ENCODE measurements at places on chromosomes 7 and 10.

DNA sequence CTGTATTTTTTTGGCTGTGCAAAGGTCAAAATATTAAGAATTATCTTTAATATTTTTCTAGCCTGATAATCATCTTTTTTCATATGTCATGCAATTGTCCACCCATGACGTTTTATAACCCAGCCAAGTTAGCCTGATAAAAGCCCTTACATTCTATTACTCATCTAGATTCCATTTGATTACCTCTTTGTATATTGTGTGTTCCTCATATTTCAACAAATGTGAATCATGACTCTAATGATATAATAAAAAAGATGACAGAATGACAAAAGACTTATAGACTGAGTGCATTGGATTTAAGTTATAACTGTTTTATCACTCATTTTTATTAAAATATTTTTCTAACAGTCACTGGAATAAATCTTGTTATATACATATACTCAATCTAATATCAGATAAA, 1560.0 kb upstream of the LRRTM3 start:
- no peak for DNase-seq

DNA sequence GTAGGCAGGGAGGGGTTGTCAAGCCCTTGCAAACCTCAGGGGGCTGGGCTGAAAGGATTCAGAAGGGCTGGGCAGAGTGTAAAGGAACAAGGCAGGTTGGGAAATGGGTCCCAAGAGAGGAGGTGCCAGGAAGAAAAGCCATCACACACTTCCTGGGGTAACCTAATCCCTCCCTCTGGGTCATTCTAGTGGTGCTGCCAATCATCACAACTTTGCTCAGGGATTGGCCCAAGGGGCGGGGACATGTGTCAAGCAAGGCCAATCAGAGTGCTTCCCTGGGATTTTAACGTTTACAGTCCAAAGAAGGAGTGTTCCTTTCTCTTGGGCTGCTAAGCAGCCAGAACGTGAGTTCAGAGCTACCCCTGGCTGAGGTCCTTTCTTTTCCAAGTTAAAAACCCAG, 57.1 kb upstream of the NPTX2 start:
- DNase-seq = no peak

- no peak for DNase-seq
These were observed 90.4 kb downstream of the SVOPL start for GRCh38 chr7:138610671-138611170.

- no peak for DNase-seq
These were observed at the start of gene CAMK2B for GRCh38 chr7:44325201-44325671. Gene CAMK2B, minus strand, starts transcription at chr7:44325594. Its CDS starts 173 bp downstream, at chr7:44325421.

DNA sequence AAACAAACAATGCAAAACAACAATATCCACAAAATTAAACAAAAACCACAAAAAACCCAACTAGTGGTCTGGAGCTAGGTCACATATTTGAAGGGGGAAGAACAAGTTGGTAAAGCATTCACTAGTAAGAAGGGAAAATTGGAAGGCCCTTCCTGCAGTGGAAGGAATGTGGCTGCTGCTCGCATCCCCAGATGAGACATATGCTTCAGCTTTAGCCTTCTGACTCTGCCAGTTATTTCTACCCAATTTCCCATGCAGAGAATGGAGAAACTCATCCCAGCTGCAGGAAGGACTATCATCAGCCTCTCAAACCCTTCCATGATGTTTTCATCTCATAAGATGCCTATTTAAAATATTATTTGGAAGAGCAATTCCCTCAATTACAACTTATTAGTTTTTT, 176.6 kb downstream of the BMPER start:
- no peak for DNase-seq

- no peak for DNase-seq
These were observed 80.2 kb downstream of the HTR7 start for GRCh38 chr10:90777621-90778020.

DNA sequence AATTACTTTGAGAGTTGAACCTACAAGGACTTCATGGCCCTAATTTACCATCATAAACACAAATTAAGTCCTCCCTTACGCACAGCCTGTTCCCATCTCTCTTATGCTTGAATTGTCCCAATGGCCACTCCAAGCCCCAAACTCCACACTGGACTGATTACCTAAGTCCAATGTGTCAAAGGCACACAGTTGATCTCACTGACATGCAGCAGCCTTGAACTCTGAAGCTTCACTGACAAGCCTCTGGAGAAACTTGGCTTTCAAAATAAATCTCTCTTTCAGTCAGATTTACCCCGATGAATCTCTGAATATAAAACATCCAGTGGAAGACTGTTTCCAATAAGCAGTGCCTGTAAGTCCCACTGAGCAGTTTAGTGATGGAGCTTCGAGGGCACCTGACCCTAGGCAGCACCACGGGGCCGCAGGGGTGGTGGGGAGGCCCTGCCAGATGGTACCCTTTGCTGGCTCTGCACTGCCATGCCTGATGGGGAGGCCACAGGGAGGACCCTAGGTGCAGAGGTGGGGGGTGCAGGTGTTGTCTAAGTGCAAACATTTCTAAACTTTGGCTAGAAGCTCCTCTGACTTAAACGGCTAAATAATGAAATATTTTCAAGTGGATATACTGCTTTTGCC, 3.3 kb upstream of the MAT1A start:
- no peak for DNase-seq

GRCh38 chr10:33655165-33655815, 320.8 kb upstream of the NRP1 start:
- no peak for DNase-seq

GRCh38 chr10:17147884-17148489, 18.4 kb upstream of the CUBN start:
- no peak for DNase-seq

DNA sequence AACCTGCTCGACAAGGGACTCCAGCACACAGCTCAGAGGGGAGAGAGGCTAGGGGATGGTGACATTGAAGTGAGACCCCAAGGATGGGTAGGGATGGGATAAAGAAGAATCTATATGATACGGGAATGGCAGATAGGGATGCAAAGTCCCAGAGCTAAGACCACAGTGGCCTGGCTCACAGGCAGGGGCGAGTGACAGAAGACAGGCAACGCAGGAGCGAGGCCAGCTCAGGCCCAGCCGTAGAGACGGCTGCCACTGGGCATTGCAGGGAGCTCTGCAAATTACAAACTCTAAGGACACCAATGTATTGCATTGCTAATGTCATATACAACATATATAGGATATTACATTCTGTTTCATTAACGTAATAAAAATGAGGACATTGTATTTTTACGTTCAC, 131.4 kb downstream of the TCERG1L start:
- DNase-seq = no peak

DNA sequence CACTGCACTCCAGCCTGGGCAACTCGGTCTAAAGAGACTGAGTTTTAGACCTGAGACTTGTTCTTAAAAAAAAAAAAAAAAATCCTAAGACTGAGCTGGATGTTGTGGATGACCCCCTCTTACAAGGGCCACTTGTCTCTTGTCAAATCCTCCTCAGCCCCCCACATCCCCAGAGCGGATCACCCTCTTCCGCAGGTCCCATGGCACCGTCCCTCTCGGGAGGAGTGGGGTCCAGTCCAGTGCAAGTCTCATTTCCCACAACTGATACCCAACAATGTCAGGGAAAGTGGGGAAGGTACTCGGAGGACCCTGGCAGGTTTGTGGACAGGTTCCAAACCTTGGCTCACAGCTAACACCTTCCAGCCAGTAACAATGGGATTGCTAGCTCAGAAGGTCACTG, 100.3 kb downstream of the ELFN1 start:
- DNase-seq = no peak

DNA sequence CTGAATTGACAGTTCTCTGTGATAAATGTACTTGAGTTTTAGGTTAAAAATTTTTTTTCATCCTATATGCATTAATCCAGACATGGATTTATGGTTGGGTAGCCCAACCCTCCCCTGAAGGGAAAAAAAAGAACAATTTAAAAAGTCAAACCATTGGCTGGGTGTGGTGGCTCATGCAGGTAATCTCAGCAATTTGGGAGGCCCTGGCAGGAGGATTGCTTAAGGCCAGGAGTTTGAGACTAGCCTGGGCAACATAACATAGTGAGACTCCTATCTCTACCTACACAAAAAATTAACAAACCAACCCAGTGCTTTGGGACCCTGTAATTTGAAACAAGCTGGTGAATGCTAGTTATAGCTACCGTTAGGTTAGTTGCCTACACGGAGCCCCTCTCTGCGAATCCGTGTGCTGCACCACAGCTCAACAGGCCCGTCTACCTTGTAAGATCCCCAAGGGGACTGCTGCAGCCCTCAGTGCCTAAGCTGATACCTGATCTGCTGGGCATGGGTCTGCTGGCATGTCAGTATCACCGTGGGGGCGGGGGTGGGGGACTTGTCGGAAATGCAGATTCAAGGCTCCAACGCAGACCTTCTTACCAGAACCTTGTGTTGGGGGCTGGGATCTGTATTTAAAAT, 32.8 kb downstream of the TSPAN14 start:
- DNase-seq = no peak

GRCh38 chr10:13834581-13835286, 248.0 kb downstream of the PRPF18 start:
- DNase-seq = no peak

- no peak for DNase-seq
These were observed 12.2 kb downstream of the BHLHA15 start for GRCh38 chr7:98223351-98223897.

- DNase-seq = no peak
These were observed 104.2 kb downstream of the CTTNBP2 start for GRCh38 chr7:117769085-117769484.

DNA sequence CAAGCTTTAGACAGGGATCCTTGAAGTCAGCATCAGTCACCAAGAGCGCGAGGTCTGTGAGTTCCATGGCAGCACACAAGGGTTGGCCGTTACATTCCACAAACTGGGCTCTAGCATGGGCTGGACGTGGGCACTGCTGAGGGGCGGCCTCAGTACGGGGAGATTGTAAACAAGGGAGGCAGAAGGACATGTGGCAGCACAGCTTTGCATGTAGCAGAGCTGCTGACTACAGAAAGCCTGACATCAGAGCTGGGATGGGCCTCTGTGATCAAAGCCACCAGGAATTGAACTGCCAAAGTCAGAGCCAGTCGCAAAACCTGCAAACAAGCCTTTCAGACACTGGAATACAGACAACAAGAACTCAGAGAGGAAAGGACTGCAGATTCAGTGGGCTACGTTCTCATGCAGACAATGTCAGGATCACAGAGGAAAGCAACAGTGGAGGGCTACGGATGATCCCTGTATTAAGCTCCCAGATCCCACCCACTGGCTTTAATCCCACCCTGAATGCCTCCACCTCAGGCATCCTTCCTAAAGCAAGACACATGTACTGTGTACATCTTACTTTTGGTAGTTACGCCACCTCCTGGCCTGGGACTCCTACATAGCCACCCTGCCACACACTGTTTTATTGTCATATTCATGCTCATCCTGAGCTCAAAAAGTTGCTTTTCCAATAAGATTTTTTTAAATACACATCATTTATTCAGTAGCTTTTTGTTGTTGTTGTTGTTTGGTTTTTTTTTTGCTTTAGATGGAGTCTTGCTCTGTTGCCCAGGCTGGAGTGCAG, 291.1 kb upstream of the IMMP2L start:
- no peak for DNase-seq

GRCh38 chr7:70356787-70357328, 758.6 kb downstream of the AUTS2 start:
- DNase-seq = no peak

DNA sequence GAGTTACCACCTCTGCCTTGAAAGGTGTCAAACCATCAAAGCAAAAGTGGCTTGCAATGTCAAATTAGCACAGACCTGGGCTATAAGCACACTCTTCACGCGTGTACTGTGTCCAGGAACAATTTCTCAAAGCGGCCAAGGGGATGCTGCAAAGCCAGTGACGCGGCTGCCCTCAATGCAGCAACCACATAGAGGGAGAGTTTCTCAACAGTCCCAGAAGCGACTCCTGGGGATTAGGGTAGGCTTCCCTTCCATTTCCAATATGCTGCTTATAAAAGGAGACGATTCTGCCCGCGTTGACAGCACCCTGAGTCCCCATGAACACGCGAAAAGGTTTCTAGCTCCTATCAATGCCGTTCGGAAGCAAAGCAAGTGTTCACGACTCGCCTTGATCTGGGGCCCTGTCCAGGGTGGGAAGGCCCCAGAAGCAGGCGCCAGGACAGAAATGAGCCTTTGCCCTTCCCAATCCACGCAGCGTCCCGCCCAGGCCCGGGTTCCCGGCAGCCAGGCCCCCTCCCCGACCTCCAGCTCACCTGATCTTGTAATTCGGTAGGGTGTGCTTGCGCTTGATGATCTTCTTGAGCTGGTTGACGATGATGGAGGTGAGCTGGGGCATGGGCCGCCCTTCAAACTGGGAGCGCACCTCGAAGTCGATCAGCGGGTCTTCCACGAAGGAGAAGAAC, 1.3 kb downstream of the PDZD8 start:
- no peak for DNase-seq

GRCh38 chr7:105055621-105056020, 41.6 kb downstream of the KMT2E start:
- DNase-seq = no peak

DNA sequence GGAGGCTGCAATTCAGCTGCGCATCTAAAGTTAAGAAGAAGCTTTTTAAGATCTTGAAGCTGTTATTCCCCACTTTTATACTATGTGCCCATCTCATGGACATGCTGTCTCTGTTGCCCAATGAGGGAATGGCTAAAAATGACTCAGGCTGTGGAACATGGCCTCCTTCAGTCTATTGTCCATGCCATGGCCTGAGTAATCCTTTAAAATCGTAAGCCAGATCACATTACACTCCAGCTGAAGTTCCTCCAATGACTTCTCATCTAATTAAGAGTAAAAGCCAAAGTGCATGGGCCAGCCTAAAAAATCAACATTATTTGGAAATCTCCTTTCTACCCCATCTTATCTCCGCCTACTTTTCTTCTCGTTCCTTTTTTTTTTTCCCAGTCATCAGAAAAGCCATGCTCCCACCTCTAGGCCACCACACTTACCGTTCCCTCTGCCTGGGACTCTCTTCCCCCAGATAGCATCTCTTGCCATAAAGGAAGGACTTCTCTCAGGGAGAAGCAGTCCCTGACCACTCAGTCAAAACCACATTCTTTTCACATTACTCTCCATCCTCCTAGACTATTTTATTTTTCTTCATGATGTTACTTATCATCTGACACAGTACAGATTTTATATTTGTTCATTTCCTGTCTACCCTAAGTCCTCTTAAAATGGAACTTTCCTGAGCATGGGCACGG, 337.4 kb downstream of the PRPF18 start:
- no peak for DNase-seq

DNA sequence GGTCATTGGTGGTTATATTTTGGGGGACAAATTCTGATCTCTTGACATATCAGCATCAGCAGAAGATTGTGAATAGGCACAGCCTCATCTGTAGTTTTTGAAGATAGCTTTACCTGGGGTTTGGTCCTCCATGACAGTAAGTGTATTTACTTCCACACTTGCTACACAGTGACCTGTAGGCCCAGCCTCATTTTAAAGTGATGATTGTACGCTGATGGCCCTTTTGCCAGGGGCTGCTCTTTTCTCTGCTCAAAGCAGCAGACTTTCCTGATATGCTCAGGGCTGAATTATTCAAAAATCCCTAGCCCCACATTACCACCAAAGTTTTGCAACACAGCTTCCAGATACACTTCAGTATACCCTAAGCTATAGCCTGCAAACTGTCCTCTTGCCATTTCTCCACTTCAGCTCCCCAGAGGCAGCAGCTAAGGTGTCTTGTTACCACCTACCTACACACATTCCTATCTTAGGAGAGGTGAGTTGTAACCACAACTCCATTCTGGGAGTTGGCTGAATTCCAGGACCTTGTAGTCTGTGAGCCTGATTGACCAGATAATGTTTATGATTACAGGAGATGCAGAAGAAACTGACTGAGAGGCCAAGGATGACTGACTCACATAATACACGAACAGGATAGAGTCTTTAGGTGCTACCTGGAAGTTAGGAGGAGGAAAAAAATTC, 6.0 kb downstream of the ASB4 start:
- no peak for DNase-seq

GRCh38 chr10:127918572-127918971, 11.7 kb downstream of the PTPRE start:
- DNase-seq = no peak

- no peak for DNase-seq
These were observed 132.6 kb downstream of the CELF2 start for GRCh38 chr10:11150231-11150731.
